ENCODE measurements at places on chromosomes 2 and 18. TPM values are rescaled to one million over a fixed set of nuclear protein-coding genes. Genes with fewer than 3 reads are reported as not detected.

GRCh38 chr2:44110444-44110843, 58.2 kb upstream of the PPM1B start:
- peaks cover 10% of the 10 kb centered on the region for H3K4me1 ChIP-seq
- H3K4me3 ChIP-seq = no peak overlapping the region
- no peak overlapping the region for H3K27ac ChIP-seq
- no peaks in the 10 kb centered on the region for H3K36me3 ChIP-seq

DNA sequence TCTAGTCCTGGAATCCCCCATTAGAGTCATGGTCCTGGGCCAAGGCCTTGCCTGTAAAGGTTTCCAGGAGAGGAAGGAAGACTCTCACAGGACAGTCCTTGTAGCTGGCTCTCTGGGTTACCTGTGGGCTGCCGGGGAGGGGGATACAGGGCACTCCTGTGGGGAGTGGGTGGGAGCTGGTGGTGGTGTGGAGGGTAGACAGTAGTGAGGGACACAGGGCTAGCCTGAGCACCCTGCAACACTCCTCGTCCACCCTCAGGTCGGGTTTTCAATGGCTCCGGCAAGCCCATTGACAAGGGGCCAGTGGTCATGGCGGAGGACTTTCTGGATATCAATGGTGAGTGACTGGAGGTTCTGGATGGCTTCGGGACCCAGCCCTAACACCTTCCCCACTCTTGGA, 19.7 kb upstream of the ANKRD53 start:
- no peaks in the 10 kb centered on the region for H3K36me3 ChIP-seq
- no peak overlapping the region for H3K4me3 ChIP-seq
- DNase-seq = no peak
- H3K27me3 ChIP-seq = no peaks in the 10 kb centered on the region

GRCh38 chr2:171412571-171413175, 21.1 kb downstream of the METTL8 start:
- peak overlapping the region; percentile 34 for H3K27ac ChIP-seq
- H3K36me3 ChIP-seq = peaks cover 10% of the 10 kb centered on the region
- H3K27me3 ChIP-seq = no peaks in the 10 kb centered on the region
- H3K4me1 ChIP-seq = peaks cover 53% of the 10 kb centered on the region
- no peak for DNase-seq
- H3K4me3 ChIP-seq = no peak overlapping the region

- no peak overlapping the region for H3K27ac ChIP-seq
- H3K27me3 ChIP-seq = no peaks in the 10 kb centered on the region
- DNase-seq = no peak
- H3K4me1 ChIP-seq = no peaks in the 10 kb centered on the region
These were observed 206.3 kb upstream of the GYPC start for GRCh38 chr2:126449677-126450076.

The KHK gene
- total RNA-seq = 7.8 TPM

All from GM12878 (cell line).